NCI-H1694 (cell line): ENCODE measurements at places on chromosomes 5 and 9.
A peak's percentile ranks its signal among the peaks of the same experiment; 100 is the strongest.

DNA sequence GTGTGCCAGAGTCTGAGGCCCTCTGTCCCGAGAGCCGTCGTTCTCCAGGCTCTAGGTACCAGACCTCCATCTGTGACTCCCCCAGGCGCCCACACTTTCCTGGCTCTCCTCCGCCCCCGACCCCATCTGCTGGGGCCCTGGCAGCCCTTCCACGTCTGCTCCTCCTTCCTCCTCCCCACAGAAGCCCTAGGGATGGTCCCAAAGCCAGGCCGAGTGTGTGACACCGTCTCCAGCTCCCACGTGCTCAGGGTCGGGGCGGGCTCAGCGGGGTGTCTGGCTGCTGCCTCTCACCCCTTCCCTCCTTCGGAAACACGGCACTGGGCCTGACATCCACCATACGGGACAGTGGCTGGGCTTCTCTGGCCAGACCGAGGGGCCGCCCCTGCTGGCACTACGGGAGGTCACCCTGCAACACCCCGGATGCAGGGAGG, 20.5 kb upstream of the SLC6A19 start:
- DNase-seq, result no peak

DNA sequence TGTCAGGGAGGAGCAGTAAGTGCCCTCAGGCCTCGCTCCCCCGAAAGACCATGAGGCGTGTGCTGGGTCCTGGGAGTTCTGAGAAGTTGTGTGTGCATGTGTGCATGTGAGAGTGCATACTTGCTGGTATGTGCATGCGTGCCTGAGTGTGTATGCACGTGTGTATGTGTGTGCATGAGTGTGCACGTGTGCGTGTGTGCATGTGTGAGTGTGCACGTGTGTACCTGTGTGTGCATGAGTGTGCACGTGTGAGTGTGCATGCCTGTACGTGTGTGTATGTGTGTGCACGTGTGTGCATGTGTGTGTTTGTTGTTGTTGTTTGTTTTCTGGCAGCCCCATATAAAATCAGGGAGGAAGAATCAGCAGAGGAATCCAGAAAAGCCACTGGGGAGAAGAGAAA, 426.7 kb downstream of the IRX2 start:
- no peak for DNase-seq

DNA sequence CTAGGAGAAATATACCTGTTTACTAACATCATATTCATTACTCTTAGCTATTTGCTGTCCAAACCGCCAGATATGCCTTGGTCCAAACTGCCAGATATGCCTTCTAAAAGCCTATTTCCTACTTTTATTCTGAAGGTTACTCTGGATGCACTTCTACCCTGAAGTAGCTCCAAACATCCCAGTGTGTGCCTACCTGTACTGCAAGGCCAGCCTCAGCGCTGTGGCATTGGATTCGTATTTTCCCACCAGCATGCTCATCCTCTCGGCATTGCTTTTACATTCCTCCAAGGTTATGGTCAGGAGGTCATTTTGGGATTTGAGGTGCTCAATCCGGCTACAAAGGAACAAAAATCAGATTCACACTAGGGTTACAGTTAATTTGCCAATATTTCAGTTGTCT, 94.3 kb downstream of the DCP2 start:
- DNase-seq, result no peak

- no peak for DNase-seq
These were observed 69.8 kb downstream of the EQTN start for GRCh38 chr9:27227192-27227591.

DNA sequence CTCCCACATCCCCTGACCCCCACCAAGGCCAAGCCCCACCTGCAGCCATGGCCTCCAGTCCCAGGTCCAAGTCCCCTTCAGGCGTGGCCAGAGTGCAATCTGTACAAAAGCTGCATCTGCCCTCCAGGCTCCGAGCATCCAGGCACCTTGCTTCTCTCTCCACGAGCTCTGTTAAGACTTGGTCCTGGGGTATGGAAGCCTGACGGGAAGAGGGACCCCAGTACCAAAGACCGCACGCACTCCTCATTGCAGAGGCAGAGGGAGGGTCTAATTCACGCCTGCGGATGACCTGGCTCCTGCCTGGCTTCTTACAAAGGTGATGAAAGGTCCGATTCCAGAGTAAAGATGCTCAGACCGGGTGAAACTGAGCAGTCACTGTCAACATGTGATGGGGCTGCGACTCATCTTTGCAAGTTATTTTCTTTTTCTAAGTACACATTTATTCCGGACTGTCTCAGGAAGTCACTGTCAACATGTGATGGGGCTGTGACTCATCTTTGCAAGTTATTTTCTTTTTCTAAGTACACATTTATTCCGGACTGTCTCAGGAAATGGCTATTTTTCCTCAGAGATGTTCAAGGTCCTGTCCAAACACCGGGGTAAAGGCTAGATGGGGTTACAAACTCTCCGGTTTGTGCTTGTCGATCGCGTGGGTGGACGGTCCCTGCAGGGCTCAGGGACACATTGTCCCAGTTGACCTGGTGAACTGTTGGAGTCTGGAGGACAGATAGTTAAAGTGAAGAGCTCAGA, 252.0 kb upstream of the IRX4 start:
- DNase-seq, result no peak

- no peak for DNase-seq
These were observed 14.8 kb upstream of the MARCHF6 start for GRCh38 chr5:10338686-10339057.

DNA sequence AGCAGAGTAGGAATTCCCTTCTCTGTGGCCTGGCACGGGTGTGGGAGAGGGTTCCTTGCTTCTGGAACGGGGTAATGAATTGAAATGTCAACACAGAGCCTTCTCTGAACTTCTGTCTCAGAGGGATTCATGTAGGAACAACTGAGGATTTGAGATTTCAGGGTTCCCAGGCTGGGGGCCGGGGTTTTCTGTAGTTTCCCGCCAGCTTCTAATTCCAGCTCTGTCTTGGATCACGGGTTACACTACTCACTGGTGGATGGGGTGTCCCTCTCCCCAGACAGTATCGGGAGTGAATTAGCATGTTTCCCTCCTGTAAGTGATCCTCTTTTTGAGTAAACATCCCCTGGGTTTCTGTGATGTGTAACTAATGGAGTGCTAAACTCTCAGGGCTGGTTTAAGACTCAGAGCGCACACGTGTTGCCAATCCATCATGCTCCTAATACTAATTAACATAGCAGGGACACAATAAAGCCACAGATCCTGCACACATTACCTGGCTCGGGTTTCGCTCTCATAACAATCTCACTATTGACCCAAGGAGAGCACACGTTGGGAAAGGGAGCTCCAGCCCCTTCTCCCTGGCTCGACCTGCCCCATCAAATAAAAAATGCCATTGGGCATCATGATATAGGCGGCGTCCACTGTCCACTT, 18.1 kb upstream of the DMRT2 start:
- no peak for DNase-seq

DNA sequence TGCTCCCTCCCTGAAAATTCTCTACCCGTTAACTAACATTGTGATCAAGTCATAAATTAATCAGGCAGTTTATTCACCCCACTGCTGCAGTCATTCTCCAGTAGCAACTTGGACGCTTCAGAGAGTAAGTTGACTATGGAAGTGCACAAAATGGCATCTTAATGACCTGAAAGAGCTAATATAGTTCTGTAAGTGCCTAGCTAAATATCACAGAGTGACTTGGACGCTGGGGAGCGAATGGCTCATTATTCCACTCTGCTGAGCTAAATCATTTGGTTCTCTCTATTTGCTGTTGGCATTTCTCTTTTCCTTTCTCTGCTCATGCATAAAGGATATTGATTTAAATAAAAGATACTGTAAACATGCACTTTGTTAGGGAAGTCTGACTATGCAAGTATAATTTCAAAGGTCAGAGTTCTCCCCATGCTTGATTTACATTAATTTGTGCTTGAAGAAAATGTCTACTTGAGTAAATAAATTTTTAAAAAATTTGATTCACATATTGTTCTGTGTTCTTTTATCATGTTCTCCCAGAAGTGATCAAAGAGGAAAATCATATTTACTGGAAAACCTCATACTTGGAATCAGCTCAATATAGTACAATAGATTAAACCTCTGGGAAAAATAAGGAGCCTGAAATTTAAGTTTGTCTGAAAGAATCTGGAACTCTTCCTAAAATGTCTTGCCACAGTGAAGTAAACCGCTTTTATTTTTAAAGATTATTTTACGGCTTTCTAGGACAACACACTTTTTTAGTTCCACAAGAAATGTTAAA, 169.5 kb upstream of the HAPLN1 start:
- DNase-seq, result no peak

DNA sequence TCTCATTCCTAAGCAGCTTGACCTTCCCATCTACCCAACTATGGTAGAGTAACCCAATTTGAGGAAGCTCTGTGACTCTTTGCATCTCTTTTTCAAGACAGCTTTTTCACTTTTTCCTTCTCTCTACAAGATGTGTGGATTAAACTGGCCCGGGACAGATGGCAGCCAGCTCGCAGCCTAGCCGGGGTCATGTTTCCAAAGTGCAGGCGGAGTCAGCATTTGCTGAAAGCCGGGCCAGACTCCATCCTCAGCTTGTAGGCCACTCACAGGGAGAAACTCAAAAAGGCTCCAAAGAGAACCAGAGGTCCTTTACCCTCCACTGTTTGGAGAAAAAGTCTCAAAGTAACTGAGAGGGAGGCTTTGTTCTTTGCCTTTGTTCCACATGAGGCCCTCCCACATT, 286.8 kb upstream of the PANK3 start:
- DNase-seq, result peak; percentile 24
